ENCODE measurements at places on chromosomes 5 and 9.

DNA sequence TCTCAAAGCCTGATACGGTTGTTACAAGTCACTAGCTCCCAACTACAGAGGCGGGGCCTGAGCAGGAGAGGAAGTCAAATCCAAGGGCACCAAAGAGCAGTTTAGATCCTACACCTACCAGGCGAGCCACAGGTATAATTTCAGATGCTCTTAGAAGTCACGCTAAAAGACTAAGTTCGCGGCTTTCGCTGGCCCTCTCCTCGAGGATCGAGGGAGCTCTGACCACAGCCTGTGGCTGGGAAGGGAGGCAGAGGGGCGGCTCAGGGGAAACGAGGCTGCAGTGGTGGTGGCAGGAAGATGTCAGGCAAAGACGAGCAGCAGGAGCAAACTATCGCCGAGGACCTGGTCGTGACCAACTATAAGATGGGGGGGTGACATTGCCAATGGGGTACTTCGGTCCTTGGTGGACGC lies 48.6 kb downstream of the SEMA4D start:
- no peak for DNase-seq

- DNase-seq: no peak
These were observed 310.9 kb downstream of the EFNA5 start for GRCh38 chr5:107359916-107360234.

GRCh38 chr5:160959804-160960203 lies 107.8 kb upstream of the ATP10B start:
- DNase-seq: no peak

DNA sequence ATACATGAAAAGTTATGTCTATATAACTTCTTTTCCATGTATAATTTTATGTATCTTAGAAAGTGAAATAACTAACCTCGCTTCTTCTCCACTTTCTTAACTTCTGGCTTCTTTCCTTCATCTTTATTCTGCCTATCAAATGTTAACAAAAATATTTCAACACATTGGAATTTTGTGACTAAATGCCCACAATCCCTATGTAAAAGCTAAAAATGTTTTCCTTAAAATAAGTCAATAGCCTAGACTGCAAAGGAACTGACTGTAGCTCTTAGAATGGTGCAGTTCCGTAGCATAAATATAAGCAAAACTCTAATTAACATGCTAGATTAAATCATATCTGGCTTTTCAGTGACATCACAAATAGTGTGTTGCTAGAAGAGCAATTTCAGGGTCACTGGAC lies 40.9 kb downstream of the PSIP1 start:
- DNase-seq: no peak

DNA sequence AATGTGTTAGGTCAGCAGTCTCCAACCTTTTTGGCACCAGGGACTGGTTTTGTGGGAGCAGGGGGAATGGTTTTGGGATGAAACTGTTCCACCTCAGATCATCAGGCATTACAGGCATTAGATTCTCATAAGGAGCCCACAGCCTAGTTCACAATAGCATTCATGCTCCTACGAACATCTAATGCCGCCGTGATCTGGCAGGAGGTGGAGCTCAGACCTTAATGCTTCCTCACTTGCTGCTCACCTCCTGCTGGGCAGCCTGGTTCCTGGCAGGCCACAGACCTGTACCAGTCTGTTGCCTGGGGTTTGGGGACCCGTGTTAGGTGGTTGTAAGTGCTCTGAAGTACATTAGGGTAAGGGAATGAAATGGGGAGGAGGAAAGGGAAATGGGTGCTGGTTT lies 9.7 kb upstream of the CTNNA1 start:
- DNase-seq: no peak
